Activated CD4-positive, alpha-beta T cell treated with anti-CD3 and anti-CD28 coated beads, Interleukin-2, amount 50 U/mL, for 16 hours (primary cell): ENCODE measurements at places on chromosomes 2 and 18.

GRCh38 chr18:47251289-47252120, at the start of gene SKOR2:
Gene SKOR2, minus strand, starts transcription at chr18:47251660. Its CDS starts 2,477 bp downstream, at chr18:47249183.
- no peak for DNase-seq

DNA sequence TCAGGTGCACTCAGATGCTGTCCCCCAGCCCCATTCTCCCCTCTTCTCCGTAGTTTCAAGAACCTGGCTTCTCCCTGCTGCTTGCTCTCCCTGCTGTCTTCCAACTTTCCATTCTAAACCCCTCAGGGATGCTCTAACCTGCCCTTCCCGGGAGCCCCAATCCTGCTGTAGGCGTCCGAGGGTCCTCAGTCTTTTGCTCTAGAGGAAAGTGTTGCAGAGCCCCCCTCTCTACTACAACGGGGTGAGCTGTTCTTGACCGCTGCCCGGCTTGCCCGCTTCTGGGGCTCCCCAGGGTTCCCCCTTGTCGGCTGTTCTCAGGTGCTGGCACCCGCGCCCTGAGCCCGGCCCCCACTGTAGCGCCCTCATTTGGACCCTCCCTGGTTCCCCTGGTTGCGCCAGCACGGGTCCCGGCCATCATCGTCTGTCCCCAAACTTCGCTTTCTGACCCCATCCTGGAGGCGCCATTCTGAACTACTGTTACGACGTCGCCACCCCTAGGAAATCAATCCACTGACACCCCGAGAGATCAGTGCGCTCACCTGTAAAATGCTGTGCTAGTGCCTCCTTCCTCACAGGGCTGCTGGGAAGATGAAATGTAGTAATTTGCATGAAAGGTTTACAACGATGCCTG, 31.9 kb upstream of the REG3G start:
- no peak for DNase-seq

DNA sequence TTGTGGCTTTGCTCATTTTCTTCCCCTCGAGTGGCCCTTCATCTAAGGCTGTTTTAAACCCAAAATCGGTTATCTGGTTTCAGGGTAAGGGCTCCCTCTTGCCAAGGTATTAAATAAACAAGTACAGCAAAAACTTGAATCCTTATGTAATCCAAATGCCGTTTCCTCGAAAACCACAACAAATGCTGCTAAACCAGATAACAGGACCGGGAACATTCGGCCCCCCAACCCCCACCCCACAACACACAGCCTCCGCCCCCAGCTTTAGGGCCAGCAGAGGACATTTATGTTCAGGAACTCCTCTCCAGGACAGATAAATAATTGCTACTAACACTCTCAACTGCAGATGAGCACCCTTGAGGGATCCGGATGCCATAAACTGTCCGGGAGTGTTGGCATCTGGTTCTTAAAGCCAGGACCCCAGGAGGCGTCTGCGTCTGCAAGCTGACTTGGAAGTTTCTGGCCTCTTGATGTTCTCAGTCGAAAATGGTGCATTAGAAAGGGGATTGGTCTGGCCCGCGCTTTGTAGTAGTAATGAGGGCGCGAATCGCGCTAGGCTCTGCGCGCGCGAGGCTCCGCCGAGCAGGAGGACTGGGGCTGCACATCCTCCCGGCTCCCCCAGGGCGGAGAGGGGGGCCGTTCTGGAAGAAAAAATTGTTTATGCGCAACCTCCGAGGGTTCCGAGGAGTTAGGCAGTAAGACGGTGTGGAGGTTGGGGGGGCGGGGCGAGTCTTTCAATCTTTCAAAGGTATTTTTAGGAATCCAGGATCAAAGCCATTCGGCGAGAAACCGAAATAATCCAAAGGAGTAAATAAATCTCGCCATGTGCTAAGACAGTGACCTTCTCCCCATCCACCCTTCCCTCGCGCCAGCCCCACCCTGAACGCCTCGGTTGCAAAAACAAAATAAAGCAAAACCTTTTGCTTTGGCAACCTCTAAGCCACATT, 3.9 kb upstream of the ID2 start:
- DNase-seq = peak; percentile 30

- no peak for DNase-seq
These were observed 176.6 kb downstream of the METTL4 start for GRCh38 chr18:2394684-2395083.

GRCh38 chr2:149050188-149050587, 11.7 kb downstream of the LYPD6B start:
- DNase-seq = peak; percentile 70

DNA sequence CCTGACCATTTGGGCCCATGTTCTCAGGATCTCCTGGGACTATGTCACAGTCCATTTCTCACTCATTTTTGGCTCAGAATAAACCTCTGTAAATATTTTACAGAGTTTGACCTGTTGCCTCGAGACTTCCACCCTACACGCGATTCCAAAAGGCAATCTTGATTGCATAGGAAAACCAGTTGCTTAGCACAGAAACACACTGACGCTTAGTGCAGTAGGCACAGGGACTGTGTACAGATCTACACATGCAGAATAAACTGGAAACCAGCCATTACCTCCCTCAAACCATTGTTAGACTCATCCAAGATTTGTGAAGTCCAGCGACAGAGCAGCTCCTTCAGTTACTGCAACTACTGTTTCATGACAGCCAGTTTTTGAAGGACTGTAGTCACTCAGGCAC, 73.0 kb downstream of the NCKAP5 start:
- no peak for DNase-seq

- DNase-seq = no peak
These were observed 33.0 kb downstream of the COPS8 start for GRCh38 chr2:237118561-237119155.

DNA sequence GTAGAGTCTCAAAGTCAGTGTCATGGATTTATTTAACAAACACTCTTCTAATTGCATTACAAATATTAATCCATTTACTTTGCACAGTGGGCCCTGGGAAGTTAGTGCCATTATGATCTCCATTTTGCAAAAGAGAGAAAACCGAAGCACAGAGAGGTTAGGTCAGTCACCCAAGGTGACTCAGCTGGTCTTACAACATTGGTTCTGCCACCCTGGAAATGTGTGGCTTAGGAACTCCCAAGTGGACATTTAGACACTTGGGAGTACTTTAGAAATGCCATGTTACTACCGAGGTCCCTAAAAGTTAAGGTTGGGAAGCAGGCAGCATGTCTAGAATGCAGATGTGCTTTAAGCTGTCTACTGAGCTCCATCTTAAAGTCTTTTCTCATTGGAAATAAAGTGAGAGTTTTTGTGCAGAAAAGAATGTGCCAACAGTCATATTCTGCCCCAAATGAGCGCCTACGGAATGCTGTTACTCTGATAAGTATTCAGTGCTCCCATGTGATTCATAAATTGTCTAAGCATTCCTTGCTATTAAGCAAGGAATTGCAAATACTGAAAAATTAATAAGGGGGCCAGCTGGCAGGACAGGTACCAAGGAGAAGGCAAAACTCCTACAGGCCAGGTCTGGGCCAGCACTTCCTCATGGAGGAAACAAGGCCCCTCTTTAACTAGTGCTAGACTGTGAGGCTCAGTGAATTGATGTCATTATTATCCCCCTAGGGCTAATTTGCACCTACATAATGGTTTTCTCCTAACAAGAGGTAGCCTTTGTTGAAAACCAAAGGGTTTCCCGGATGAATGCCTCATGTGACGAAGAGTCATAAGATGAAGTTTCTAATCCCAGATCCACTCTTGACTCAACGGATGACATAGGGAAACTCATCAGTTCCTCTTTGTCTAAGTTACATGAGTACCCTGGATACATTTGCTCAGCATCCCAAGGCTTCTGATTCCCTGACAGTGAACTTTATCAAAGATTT, 16.3 kb downstream of the NRP2 start:
- no peak for DNase-seq

DNA sequence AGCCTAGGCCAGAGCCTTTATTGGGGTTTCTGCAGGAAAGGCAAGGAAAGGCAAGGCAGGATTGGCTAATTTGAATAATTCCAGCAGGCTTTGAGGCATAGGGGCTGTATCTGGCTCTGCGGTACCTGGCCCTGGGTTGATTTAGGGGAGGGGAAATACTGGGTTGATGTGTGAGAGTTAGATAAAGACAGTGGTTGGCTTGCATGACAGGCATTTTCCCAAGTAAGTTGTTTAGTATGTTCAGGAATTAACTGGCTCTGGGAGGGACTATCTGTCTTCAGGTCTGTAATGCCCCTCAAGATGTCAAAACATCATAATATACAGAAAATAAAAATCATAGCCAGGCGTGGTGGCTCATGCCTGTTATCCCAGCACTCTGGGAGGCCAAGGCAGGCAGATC, 98.7 kb downstream of the UBR3 start:
- no peak for DNase-seq

- no peak for DNase-seq
These were observed 70.1 kb downstream of the DGKD start for GRCh38 chr2:233424154-233424951.

GRCh38 chr2:234556848-234557573, 60.1 kb upstream of the ARL4C start:
- no peak for DNase-seq

DNA sequence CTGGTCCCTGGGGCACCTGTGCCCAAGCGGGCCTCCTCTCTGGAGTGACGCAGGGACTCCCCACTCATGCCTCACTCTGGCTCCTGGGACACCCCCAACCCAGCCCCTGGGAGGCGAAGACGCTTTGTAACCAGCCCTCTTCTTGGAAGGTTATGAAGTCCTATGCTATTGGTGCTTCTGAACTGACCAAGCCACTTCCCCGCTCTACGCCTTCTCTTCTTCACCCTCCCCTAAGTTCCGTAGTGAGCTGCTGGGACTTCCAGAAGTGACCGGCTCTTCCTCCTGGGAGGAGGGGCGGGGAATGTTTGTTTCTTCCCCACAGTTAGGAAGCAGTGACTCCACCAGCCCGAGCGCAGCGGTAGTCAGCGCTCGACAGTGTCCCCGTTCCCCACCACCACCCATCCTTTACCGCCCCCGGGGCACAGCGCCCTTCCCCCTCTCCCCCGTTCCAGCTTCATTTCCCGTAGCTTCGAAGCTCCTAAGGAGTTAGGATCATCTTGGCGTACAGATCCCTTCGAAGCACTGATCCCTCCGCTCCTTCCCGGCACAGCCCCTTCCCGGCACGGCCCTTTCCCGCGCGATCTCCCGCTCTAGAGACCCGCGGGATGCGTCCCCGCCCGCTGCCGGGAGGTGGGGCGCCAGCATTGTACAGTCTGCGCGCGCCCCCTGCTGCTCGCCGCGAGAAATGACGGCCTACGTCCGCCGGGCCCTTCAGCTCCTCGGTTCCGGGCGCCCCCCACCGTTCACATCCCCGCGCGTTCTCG, 25.3 kb upstream of the NOTO start:
- peak; percentile 88 for DNase-seq

GRCh38 chr2:11502740-11503292, 31.0 kb upstream of the GREB1 start:
- no peak for DNase-seq
